ENCODE measurements at places on chromosomes 12 and 14.
A peak's percentile ranks its signal among the peaks of the same experiment; 100 is the strongest.

DNA sequence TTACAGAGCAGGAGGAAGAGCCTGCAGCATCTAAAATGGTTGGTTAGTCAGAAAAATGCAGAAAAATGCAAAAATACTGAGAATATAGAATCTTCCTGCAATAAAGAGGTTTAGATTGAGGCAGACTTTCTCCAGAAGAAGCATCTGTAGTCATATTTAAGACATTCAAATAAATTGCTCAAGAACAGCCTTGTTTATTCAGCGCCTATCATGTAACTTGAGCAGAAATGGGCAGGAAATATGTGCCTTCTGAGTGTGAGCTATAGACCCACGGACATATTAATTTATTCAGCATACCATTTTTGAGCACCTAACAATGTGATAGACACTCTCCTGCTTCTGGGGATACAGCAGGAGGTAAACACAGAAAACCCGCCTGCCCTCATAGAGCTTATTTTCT, 102.0 kb upstream of the HIF1A start:
- DNase-seq: no peak

GRCh38 chr14:32710731-32711680, 227.7 kb upstream of the NPAS3 start:
- DNase-seq: peak; percentile 36

GRCh38 chr12:94169495-94169894, 21.1 kb downstream of the PLXNC1 start:
- DNase-seq: no peak

DNA sequence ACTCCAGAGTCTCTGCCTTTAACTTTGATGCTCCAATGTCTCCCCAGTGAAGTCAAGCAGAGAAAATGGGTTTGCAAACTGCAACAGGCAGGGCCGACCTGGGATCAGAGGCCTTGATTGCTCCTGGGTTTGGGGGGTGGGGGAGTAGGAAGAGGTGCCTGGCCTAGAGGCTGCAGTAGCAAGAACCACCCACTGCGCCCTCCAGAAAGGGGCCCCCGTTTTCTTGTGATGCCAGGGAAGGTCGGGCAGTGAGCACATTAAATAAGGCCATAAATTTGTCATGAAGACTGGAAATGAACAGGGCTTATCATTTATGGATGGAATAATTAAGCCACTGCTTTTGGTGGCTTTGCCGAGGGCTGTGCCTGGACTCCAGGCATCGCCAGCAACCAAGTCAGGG, 38.2 kb upstream of the FAM222A start:
- no peak for DNase-seq

DNA sequence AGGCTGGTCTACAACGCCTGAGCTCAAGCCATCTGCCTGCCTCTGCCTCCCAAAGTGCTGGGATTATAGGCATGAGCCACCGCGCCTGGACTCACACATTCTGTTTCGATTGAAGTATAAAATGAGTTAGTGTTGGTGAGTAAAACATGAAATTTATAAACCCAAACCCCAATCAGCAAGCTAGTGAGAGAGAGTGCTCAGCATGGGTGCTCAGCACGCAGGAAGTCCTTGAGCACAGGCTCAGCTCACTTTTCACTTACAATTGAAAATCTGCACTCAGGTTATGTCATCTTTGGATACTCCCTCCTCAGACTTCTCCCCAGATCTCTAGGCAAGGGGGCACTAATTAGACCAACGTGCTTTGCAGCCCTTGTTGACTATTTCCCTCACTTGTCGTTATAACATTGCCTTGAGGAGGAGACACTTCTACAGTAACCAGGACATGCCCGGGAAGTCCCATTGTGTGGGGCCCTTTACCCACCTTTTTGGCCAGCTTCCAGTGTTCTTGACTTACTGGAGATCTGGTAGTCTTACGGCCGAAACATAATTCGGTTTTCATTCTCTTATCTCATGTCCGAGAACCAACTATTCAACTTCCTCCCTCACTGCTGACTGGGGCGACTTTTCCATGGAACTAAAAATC, 68.5 kb upstream of the AMN1 start:
- DNase-seq: no peak

DNA sequence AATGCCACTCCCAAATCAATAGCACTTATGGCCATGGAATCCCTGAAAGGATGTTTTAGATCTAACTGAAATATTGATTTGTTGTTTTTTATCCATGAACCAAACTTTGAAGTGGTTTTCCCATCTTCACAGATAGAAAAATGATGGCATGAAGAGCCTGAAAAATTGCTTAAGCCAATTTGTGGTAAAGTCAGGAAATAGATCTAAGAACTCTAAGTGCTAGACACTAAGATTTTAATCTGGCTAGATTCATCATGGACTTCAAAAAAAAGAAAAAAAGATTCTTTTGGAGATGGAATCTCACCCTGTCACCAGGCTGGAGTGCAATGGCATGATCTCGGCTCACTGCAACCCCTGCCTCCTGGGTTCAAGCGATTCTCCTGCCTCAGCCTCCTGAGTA, 45.0 kb upstream of the STRN3 start:
- DNase-seq: no peak

Data from NCI-H187 treated with DMSO at 0.1 percent for 48 hours (cell line).